Osteocyte (in vitro differentiated cells): ENCODE measurements at places on chromosomes 3 and 15. TPM values are rescaled to one million over a fixed set of nuclear protein-coding genes. Genes with fewer than 3 reads are reported as not detected.
A peak's percentile ranks its signal among the peaks of the same experiment; 100 is the strongest.

Gene RTP3
- total RNA-seq: not detected in 2 replicates

Gene ALS2CL
- 0.99 and 1.4 TPM in 2 replicates for total RNA-seq

Gene HDC
- total RNA-seq: not detected in 2 replicates

Gene FGD5
- total RNA-seq: not detected in 2 replicates

Gene SEMA7A
- total RNA-seq: 0.37 and 0.51 TPM in 2 replicates

Gene ADAM10
- total RNA-seq: 169 and 175 TPM in 2 replicates

Gene GUCA1C
- total RNA-seq: not detected in 2 replicates

DNA sequence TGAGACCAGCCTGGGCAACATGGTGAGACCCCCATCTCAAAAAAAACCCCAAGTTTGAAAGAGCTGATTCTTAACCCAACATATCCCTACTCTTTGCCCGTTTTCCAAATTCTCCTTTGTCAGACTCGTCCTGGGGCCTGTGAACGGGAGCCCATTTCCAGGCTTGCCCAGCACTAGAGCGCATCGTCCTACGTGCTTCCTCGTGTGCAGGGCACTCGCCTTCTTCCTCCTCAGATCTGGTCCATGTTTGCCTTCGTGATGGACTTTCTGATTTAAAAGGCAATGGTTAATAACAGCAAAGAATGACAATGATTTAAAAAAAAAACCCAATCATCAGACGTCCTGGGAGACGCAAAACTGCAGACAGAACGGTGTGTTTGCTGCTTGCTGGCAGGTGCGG, 10.1 kb downstream of the MELTF start:
- H3K36me3 ChIP-seq: no peaks in the 10 kb centered on the region
- H3K27me3 ChIP-seq: peaks cover 31% of the 10 kb centered on the region
- H3K27ac ChIP-seq: no peak overlapping the region
- no peak for DNase-seq
- no peak overlapping the region for H3K4me3 ChIP-seq

GRCh38 chr3:26312816-26313215, 309.8 kb upstream of the LRRC3B start:
- H3K27ac ChIP-seq: no peak overlapping the region
- no peak for DNase-seq
- H3K4me3 ChIP-seq: no peak overlapping the region
- H3K36me3 ChIP-seq: no peaks in the 10 kb centered on the region
- no peaks in the 10 kb centered on the region for H3K27me3 ChIP-seq

DNA sequence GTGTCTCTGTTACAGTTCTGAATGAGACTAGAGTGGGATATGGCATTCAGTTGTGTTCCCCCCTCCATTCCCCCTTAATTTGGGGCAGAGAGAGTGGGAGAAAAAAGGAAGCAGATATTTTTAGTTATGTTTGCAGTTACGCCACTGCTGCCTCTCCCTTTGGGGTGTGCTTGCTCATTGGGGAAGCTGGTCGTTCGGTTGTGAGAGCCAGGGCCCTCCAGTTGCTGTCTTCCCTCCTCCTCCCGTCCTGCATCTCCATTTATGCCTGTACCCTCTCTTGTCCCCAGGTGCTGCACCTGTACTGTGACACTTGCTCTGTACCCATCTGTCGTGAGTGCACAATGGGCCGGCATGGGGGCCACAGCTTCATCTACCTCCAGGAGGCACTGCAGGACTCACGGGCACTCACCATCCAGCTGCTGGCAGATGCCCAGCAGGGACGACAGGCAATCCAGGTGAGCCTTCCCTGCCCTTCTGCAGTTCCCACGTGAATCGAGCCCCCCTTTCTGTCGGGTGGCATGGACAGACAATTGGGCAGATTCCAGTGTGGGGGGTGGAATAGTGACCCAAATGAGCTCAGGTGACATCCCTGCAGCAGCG, 55.8 kb downstream of the TRIM71 start:
- no peaks in the 10 kb centered on the region for H3K36me3 ChIP-seq
- peaks cover 14% of the 10 kb centered on the region for H3K4me1 ChIP-seq
- H3K27me3 ChIP-seq: peaks cover 3% of the 10 kb centered on the region

DNA sequence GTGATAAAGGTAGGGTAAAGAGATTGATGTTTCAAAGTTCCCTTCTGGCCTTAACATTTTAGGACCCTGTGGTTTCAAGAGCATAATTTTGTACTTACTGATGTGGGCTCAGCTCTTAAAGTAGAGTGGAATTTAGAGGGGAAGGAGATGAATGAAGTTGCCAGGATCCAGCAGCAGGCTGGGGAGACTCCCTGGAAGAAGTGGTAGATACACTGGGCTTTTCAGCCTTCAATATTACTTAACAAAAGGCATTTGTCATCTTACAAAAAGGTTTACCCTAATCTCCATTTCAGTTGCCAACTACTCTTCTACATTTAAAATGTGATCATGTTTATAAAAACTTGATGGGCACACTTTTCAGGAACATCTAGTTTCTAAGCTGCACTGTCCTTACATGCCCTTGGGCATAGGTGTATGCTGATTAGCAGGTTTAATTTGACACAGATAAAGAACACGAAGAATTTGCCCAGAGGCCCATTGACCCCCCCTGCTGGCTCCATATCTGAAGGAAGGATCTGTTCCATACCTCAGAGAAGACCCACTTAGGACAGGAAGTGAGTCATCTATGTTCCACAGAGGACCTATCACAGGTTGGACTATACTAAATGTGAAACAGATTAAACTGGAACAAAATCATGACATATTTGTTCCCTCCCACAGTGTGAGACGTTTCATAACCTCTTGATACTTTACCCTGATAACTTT, 93.0 kb upstream of the LPP start:
- no peaks in the 10 kb centered on the region for H3K36me3 ChIP-seq
- no peaks in the 10 kb centered on the region for H3K27me3 ChIP-seq
- H3K27ac ChIP-seq: no peak overlapping the region
- DNase-seq: no peak
- H3K4me1 ChIP-seq: peaks cover 12% of the 10 kb centered on the region

DNA sequence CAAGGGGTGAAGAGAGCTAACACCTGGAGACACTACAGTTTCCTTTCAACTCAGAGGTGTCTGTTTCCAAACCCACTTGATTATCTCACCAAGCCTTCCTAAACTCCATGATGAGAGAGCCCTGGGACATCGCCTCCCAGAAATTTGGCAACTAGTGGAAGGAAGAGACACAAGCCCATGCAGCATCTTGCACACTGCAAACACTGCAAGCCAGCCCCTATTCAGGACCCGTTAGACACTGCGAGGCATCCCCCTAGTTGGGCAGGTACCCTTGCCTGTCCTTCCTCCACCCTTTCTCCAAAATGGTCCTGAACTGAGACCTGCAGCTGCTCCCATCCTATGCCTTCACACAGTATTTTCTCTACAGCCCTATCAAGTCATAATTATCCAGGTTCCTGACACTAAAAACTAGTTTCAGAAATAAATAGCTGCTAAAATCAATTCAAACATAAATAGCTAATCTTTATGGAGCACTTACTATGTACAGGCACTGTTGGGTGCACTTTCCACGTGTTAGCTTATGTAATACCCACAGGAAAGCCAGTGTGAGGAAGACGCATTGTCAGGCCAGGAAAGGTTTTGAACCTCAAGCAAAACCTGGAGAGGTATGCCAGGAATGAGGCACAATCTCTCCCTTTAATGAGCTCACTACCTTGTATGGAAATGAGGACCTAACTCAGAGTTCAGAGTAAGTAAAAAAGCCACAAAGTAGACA, 2.8 kb downstream of the MAGI1 start:
- peaks cover 4% of the 10 kb centered on the region for H3K36me3 ChIP-seq
- no peaks in the 10 kb centered on the region for H3K27me3 ChIP-seq
- no peak for DNase-seq
- H3K4me3 ChIP-seq: peak overlapping the region; percentile 98
- peaks cover 47% of the 10 kb centered on the region for H3K4me1 ChIP-seq
- no peak overlapping the region for H3K27ac ChIP-seq

DNA sequence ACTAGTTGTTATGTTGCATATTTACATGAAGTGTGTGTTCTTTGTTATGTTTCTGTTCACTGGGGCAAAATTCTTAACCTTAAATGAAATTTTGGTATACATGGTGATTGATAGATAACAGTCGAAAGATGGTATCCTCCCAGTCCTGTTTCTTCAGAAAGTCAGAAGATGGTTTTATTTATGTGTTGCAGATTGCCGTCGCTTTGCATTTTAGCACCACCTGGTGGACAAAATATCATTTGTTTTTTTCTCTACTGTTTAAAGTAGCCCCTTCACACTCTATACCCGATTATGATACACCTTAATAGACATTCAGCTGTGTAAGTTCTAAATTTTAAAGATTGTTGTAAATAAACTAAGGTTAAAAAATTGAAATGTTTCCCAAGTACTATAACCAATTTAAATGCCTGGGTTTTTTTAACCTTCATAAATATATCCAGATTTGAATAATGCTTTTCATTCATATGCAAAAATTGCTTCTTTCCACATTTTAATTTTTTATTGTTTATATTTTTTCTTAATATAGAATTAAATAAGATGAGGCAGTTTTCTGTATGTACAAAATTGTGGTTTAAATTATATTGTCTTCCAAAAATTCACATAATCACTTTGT, 152.2 kb downstream of the ALCAM start:
- H3K4me3 ChIP-seq: no peak overlapping the region
- H3K36me3 ChIP-seq: peaks cover 10% of the 10 kb centered on the region
- no peaks in the 10 kb centered on the region for H3K27me3 ChIP-seq
- H3K27ac ChIP-seq: no peak overlapping the region

DNA sequence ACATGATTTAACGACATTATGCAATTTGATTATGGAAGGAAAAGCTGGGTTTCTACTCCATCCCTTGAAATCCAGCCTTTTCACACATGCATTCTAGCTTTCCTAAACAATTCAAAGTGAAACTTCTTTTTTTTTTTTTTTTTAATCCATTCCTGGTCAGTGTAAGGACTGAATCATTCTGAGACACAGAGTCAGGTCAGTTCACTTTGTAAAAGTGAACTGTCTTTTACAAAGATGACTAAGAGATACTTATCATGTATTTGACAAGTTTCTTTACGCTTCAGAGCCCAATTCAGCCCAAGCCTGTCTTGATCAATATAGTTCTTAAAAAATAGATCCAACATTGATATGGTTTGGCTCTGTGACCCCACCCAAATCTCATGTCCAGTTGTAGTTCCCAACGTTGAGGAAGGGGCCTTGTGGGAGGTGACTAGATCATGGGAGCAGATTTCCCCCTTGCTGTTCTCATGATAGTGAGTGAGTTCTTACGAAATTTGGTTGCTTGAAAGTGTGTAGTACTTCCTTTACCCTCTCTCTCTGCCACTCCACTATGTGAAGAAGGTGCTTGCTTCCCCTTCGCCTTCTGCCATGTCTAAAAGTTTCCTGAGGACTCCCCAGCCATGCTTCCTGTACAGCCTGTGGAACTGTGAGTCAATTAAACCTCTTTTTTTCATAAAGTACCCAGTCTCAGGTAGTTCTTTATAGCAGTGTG, 345.6 kb upstream of the THBS1 start:
- H3K4me3 ChIP-seq: no peak overlapping the region
- no peak for DNase-seq
- no peaks in the 10 kb centered on the region for H3K36me3 ChIP-seq
- no peaks in the 10 kb centered on the region for H3K27me3 ChIP-seq

- DNase-seq: no peak
- H3K4me1 ChIP-seq: peaks cover 21% of the 10 kb centered on the region
- H3K36me3 ChIP-seq: peaks cover 31% of the 10 kb centered on the region
- no peak overlapping the region for H3K27ac ChIP-seq
- no peak overlapping the region for H3K4me3 ChIP-seq
Measured at GRCh38 chr3:58414538-58415197, 19.0 kb downstream of the PDHB start.

DNA sequence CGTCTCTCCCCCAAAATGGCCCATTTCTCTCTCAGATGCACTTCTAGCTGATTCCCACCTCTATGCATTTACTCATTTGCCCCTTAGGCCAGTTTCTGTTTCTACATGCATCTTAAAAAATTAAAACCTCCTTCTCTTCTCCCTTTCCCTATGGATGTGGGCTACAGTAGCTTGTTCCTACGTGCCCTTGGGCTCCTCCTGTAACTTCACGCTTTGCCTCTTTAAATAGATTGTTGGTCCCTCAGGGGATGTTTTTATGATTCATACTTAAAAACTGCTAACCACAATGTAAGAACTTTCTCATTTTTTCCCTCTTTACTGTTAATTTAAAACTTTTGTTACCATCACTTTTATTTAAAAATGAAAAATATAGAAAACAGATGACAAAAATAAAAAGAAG, 185.6 kb upstream of the MRPL3 start:
- H3K4me3 ChIP-seq: no peak overlapping the region
- H3K4me1 ChIP-seq: no peaks in the 10 kb centered on the region
- H3K27me3 ChIP-seq: no peaks in the 10 kb centered on the region
- H3K27ac ChIP-seq: no peak overlapping the region
